ENCODE measurements at places on chromosomes 12 and 14.

DNA sequence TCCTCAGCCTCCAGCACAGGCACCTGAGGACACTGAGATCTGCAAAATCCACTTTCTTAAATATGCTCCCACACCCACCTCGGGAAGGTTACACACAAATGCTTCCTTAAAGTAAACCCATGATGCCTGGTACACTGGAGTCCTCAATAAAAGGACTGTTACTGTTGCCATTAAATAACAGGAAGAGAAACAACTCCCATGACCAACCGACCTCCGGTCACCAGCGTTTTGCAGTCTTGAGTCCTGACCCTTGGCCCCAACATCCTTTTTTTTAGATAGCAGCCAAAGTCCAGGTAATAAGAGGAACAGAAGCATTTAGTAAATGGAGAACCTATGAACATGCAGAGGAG, 42.4 kb downstream of the ITPK1 start:
- no peak for DNase-seq

- no peak for DNase-seq
Observed at GRCh38 chr14:58640959-58641358, 3.2 kb downstream of the DACT1 start.

DNA sequence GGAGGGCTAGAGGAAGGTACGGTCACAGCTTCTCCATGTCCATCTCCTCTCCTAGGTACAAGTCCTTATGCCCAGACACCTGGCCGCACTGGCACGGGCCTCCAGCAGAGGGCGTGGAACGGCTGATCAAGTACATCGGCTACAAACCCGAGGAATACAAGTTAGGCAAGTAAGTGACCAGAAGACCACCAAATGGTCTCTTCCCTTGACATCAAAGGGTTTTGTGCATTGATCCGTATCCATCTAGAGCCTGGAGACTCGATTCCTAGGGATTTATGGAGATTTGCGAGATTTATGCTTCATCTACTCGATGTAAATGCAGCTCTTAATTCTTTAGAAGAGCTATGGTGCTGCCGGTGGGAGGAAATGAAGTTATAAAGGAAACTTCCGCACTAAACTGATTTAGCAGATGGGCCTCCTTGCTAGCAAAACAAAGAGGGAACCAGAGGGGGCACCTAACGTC, 44.2 kb downstream of the KCTD10 start:
- DNase-seq = peak; percentile 52

DNA sequence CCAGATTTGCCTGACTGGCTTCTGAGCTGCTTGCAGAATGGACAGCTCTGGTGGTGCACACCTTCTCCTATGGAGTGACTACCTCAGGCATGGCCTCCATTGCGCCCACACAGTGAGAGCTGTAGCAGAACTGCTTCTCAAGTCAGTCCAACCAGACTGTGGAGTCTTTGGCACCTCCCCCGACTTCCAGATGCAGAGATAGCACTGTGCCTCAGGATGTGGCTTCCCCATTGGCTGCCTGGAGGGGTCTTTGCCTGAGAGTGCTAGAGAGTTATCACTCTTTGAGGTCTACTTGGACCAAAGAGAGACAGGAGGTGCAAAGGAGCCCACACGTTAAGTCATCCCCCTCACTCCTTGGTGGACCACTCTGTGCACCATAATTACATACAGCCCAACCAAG, 44.8 kb upstream of the FRS2 start:
- no peak for DNase-seq

GRCh38 chr12:72191761-72192160, 80.4 kb upstream of the TRHDE start:
- no peak for DNase-seq

DNA sequence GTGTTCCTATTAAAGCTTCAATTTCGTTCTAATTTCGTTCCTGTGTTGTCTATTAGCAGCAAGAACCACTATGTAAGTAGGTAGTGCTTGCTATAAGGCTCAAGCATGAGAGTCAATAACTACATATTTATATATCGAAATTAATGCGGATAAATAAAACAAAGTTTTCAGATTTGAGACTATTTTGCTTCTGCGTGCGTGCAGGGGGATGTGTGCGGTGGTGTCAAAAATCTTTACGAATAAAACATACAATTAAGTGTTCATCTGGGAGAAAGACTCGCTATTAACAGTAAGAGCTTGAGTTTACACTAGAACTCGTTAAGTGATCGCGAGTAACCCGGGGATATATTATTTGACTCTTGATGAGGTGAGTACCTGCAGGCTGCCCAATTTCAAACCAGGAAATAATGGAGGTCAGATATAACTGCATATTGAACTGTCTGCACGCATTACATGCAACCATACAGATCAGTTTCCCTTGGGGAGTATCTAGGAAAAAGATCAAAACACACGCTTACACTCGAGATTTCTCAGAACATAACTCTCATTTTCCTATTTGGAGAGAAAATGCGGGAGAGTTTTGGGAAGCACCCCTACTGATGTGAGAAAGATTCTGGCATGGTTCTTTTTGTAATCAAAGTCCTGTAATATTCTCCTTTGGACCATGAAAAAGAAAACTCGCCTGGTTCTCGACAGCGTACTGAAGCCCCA, 813 bp downstream of the TWF1 start:
- no peak for DNase-seq

DNA sequence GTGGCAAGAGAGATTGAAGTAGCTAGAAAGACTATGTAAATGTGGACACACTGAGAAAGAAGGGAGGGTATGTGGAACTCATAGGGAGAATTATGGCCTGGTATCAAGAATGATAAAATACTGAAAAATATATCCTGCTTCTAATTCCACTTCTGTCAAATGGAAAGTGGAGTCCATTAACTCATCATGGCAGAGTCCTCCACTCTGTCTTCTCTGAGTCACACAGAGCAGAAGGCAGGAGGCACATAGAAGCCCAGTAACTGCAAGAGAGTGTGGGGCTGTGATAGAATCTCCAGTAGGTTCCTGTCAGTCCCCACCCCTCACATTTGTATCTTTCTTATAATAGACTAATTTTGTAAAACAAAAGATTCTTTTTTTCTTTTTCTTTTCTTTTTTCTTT, 223.7 kb downstream of the AKAP6 start:
- DNase-seq = no peak

GRCh38 chr14:100988011-100988410, 84.5 kb upstream of the RTL1 start:
- DNase-seq = no peak

DNA sequence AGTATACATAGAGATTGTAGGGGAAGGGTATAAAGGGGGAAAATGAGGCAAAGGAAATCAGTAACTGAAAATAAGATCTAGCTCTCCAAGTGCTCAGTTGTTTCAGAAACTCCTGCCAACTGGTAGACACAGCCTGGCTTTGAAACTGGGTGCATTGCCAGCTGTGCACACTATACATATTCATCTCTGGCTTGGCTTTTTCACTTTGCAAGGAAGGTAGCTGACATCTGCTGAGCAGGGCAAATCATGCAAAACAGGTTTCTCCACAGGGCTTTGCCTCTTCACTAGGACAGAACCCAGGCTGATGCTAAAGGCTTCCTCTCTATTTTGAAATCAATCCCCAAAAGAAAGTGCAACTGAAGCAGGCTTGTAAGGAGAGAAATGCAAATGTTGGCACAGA, 101.5 kb downstream of the HELB start:
- no peak for DNase-seq

DNA sequence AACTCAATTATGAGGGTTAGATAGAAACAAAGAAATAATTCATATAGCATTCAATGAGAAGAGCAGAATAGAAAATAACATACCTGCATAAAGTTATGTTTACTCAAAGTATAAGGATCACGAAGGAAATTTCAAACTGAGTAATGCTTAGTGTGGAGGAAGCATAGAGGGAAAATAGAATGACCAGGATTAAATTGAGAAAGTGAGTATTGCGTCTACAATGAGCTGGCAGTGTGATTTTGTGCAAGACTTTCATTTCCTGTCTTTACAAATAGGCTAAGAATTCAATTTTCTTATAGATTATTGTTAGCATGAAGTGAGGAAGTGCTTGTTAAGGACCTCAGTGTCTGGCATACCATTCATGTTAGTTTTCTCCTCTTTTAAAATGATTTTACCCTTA, 12.0 kb downstream of the ADGRD1 start:
- DNase-seq = no peak

DNA sequence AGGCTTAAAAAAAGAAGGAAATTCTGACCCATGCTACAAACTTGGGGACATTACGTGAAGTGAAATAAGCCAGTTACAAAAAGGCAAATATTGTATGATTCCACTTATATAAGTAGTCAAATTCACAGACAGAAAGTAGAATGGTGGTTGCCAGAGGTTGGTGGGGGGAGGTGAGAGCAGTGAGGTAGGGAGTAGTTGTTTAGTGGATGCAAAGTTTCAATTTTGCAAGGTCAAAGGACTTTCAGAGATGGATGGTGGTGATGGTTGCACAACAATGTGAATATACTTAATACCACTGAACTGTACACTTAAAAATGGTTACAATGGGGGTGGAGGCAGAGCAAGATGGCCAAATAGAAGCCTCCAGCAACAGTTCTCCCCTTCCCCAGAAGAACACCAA, 86.2 kb upstream of the PLXNC1 start:
- no peak for DNase-seq

GRCh38 chr12:106978035-106978800, 8.7 kb downstream of the MTERF2 start:
- DNase-seq = peak; percentile 27

DNA sequence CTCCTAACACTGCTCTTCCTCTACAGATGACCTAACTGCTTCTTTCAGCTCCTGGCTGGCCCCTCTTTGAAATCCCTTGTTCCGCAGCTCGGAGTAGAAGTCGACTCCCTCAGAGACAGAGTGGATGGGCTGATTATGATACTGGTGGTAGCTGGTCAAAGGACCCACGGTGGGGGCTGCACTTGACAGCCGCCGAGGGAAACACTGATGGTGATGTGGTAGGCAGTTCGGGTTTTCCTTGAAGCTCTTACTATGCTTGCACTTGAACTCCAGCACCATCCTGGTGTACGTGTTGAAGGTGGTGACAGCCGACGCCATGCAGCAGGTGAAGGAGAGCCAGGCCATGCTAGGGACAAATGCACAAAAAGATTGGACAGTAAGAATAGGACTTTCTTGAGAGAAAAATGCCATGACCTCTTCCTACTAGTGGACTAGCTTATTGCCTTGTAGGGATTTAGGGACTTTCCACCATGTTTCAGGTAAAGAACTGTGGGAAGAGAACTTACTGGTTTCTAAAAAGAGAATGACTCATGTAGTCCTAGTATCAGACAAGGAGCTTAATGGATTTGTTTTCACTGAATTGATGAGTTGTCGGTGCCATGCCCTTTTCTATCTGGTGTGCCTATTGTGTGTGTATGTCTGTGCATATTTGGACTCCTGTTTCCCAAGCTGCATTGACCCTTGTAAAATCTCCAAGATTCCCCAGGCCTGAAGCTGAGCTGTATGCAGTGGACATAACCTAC, 18.4 kb downstream of the GSG1 start:
- no peak for DNase-seq

GRCh38 chr12:66879409-66879808, 200.5 kb upstream of the GRIP1 start:
- DNase-seq = no peak

DNA sequence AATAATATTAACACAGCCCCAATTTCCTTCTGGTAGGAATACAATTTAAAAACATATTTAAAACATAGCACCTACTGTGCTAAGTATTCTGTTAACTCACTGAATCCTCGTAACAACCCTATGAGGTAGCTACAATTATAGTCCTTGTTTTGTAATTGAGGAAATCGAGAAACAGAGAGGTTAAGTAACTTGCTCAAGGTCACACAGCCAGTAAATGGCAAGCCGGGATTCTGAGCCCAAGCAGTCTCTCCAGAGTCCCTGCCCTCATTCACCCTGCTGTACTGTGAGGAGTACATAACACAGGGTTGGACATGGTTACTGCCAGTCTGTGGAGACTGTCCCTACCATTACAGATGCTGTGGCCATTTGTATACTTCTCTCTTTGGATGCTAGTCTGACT, 44.3 kb downstream of the SUDS3 start:
- DNase-seq = no peak

GRCh38 chr14:103391048-103391447, 5.8 kb downstream of the MARK3 start:
- DNase-seq = peak; percentile 60
